ENCODE measurements at places on chromosomes 6 and 20.
A peak's percentile ranks its signal among the peaks of the same experiment; 100 is the strongest.

DNA sequence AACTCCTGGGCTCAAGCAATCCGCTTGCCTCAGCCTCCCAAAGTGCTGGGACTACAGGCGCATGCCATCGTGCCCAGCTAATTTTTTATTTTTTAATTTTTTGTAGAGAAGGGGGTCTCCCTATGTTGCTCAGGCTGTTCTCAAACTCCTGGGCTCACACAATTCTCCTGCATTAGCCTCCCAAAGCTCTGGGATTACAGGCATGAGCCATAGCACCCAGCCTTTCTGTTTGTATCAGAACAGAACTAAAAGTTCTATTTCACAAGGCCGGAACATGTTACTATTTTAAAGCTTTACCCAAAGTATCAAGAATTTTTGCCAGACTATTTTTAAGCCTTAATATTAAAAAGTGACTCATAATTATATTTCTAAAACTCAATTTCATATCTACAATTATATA lies 42.4 kb downstream of the NDRG3 start:
- DNase-seq, result no peak

DNA sequence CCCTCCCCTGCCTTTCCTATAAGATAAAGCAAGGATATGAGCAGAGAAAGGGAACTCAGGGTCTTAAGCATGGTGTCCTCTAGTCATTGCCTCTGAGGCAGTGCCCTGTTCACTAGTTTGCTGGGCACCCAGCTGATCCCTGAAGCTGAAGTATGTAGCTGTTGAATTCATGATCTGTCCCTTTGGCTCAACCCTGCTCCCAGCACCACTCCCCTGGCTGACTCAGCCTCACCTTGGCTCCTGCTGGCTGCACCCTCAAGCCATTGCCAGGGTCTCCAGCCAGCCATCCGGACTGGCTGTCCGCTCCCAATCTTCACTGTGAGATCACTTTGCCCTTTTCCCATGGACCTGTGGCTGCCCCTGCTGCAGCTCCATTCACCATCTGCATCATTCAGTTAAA lies 25.9 kb upstream of the UST start:
- no peak for DNase-seq

DNA sequence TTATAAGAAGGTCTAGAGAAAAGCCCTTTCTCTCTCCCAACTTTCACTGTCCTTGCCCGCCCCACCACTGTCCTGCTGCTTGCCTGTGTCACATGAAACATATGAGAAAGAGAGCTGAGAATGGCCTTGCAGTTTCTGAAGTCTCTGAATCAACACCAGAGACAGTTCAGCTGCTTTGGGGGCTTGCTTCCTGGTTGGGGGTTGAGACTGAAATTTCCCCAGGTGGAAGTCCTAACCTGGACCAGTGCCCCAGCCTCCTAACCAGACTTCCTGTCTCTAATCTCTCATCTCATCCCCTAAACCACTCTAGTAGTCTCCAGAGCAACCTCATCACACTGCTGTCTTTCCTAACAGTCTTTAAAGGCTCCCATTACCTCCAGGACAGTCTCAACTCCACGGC lies 10.7 kb downstream of the TRAM2 start:
- no peak for DNase-seq

- DNase-seq, result no peak
These were observed 44.0 kb upstream of the SMOC2 start for GRCh38 chr6:168397012-168397411.

DNA sequence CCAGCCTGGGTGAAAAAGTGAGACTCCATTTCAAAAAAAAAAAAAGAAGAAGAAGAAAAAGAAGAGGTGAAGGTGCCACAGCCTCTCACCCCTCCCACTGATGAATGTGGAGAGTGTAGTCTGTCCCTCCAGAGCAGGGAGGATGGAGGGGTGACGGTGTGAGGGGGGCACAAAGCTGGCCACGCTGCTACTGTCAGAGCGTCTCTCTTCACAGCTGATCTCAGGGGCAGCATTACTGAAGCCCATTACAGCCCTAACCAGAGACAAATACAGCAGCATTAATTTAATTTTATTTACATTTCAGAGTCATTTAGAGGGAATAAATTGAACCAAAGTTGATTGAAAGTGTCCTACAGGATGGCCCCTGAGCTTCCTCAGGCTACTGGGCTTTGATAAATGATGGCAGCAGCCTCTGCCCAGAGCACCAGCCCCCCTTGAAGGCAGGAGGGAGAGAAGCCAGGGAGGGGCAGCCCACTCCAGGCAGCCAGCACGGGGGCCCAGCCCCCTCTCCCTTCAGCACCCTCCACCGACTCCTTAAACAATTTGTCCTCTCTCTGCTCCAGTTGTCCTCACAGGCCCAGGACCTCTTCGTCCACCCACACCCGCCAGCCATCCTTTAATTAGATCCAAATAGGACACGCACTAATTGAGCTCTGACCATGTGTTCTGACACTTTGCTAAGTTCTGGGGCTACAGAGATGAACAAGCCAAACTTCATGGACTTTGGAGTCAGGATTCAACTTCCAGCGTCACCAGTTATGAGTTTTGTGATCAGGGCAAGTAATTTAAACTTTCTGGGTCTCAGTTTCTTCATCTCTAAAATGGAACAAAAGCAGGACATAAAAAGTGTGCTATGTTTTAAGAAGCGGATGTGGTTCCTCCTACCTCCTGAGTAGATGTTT lies 18.6 kb upstream of the ZFAND3 start:
- DNase-seq, result no peak

DNA sequence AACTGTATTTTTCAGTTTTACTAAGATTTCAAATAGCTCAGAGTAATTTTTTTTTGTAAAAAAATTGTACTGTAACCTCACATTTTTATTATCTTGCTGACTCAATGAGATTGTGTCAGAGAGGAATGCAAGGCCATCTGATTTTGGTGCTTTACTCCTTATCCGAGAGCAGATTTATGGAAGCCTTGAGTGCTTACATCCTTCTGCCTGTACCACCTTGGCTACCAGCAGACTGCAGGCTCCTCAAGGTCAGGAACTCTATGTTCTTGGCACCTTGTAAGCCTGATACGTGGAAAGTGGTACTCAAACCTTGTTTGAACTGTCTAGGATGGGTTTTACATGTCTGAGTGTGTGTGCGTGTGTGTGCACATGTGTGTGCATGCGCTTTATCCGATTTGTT lies 80.1 kb upstream of the MLIP start:
- no peak for DNase-seq

DNA sequence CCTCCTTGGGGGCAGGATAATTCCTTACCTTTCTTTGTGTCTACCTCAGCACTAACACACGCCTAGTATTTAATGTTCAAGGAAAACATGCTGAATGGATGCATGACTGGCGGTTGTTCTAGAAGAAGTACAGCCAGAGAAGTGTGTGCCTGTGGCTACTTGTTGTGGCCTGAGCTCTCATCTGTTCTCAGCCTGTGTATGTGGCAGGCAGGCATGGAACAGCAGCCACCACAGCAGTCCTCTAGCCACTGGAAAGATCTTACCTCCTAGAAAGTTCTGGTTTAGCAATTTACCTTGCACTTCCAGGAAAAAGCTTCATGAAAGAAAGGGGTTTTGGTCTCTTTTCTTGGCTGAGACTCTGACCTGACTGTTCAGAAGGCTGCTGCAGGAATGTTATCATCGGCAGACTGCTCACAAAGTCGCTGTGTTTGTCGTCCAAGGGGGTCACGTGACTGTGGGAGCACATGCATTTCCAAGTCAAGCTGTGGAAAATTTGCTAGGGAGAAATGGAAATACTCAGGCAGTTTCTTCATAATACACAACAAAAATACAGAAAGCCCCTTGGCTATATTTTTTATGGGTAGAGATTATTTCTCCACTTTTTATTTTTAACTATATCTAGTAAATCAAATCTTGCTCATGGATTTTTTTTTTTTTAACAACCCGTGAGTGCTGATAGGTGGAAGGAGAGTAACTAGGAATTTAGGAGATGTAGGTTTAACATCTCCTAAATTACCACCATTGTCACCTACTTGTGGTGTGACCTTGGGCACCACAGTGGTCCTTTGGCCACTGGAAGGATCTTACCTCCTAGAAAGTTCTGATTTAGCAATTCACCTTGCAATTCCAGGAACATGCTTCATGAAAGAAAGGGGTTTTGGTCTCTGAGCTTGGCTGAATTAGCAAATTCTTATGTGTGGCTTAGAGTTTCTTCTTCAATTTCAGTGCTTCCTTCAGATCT lies 110.8 kb upstream of the GPR6 start:
- DNase-seq, result no peak

DNA sequence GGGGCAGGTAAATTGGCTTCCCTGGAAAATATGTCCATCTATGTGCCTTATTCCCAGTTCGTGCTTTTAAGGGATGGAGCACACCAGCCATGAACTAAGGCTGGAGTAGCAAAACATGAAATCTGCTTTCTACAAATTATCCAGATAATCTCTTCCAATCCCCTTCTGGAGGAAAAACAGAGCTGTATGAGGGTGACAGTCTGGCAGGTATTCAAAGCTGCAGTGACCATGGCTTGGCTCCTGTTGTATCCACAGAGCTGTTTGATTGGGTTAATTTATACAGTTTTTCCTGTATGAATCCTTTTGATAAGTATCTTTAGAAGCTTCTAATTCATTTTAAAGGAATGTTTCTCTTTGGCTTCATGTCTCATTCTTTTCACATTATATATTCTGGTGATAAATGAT lies 144.4 kb downstream of the AIG1 start:
- DNase-seq, result no peak

DNA sequence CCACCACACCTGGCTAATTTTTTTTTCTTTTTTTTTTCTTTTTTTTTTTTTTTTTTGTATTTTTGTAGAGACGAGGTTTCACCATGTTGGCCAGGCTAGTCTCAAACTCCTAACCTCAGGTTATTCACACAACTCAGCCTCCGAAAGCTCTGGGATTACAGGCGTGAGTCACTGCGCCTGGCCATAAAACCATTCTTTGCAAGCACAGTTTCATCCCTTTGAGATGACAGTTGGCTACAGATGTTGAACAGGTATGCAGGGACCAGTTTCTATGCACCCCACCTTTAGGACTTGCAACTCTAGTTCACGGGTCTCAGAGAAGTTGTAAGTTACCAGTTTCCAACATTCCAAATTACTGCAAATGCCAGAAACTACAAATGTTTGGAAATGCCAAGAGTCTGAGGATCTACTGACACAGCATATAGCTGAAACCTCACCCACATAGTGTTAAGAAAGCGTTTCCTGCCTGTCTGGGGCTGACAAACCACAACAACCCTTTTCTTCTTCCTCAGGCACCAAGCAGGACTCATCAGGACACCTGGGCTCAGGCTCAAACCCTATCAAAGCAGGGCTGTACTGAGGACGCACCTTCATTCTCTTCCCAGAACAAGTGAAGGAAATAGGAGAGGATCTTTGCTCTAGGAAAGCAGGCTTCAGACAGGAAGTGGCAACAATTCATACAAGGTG lies 22.9 kb downstream of the ARHGAP18 start:
- DNase-seq, result peak; percentile 78

DNA sequence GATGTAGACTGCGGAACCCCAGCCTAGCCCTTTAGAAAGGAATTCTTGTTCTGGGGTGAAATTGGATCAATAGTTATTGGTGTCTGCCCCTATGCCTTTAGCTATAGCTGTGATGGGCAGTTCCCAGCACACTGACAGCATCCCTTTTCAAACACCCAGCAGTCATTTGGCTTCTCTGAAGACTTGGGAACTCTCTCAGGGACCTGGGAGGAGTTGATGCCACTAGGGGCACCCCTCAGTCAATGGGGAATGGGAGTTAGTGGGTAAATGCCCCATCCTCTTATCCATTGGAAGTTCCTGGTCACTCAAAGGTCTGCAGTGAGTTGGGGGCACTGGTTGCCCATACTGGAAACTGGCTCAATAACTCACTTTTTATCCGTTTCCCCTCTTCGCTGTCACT lies 31.6 kb upstream of the CSNK2A1 start:
- no peak for DNase-seq

- no peak for DNase-seq
These were observed 176.3 kb downstream of the SCP2D1 start for GRCh38 chr20:18989736-18990474.

DNA sequence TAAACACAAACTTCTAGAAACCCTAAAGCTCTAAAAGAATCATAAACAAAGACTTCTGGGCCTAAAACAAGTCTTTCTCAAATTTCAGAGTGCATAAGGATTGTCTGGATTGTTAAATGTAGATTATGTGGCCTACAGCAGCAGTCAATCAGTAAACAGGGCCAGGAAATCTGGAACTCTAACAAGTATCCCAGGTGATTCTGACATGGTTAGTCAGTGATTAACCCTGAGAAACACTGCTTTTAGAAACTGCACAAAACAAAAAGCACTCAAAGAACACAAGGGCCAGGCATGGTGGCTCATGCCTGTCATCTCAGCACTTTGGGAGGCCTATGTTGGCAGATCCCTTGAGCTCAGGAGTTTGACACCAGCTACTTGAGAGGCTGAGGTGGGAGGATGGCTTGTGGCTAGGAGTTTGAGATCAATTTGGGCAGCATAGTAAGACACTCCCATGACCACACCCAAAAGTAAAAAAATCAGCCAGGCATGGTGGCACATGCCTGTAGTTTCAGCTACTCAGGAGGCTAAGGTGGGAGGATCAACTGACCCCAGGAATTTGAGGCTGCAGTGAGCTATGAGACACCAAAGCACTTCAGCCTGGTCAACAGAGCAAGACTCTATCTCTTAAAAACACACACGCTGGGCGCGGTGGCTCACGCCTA lies 5.9 kb downstream of the MED20 start:
- DNase-seq, result no peak

DNA sequence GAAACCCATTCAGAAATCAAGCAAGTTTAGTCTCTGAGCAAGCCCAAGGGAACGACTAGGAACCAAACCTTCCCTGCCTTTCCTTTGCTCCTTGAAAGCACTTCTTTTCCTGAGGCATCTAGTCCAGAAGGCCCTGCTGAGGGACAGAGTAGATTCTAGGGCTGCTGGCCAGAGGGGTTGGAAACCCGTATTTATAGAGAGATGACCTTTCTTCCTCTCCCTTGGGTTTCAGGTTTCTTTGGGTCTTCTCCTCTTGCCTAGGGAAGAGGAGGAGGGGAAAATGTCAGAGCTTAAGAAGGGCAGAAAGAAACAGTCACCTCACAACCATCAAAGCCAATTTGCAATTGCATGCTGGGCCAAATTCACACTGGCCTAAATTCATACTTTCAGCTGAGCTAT lies 5.8 kb downstream of the APOBEC2 start:
- no peak for DNase-seq

DNA sequence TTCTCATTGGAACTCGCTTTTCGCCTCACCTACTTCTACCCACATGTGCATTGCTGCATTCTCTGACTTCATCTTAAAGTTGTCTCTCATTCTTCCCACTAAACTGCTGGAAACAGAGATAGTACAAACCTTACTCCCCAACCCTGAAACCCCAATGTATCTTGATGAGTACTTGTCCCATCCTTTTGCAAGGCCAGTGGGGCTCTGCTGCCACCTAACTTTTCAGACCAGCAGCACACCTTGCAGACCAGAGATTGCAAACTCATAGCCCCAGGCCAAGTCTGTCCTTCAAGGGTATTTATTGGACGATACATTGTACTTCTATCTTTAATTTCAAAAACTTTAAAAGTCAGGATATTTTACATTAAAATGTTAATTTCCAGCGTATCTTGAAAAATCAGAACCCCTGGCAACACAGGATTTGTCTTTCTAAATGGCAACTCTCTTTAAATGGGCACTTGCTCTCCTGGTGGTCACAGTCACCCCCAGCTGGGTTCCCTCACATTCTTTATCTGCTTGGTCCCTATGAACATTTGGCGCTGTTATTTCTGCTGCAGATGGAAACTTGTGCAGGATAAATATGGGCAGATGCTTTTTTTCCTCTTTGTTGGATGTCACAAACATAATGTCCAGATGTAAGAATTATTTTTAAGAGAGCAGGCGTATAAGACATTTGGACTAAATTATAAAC lies 83.9 kb downstream of the SOD2 start:
- peak; percentile 16 for DNase-seq
